ENCODE measurements at places on chromosomes 3 and 15.
A peak's percentile ranks its signal among the peaks of the same experiment; 100 is the strongest.

DNA sequence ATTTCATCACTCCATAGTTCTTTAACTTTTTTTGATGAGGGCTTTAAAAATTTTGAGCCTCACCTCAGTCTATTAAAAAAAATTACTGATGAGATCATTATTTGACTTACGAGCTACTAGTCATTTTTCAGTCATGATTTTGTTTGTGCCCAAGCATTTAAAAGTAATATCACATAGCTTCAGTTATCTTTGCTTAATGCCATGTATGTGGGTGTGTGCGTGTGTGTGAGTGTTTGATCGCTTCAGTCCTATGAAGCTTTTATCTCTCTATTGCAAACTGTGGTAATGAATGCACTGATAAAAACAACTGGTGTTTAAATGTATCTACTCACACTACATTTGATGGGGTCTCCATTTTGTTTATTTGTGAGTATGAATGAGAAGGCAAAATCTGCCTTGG lies 49.8 kb downstream of the RSRC1 start:
- DNase-seq: no peak

- DNase-seq: no peak
These were observed 212.9 kb downstream of the TIGIT start for GRCh38 chr3:114506591-114507300.

DNA sequence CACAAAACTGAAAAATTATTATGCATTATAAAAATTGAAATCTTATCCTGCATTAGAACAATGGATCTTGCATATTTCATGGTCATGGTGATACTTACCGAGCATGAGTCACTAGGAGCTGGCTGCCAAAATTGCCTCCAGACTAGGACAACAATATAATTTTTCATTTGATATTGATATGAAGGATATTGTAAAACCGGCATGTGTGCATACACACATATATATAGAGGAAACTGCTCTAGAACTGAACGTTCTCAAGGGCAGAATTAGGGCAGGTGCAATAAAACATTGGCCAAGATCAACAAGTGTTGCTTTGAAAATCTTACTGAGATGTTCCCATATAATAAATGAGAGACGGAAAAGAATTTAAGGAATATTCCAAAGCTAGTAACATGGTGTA lies 319.4 kb upstream of the POU1F1 start:
- DNase-seq: no peak

- DNase-seq: no peak
These were observed 81.3 kb upstream of the ATP10A start for GRCh38 chr15:25944386-25944785.

DNA sequence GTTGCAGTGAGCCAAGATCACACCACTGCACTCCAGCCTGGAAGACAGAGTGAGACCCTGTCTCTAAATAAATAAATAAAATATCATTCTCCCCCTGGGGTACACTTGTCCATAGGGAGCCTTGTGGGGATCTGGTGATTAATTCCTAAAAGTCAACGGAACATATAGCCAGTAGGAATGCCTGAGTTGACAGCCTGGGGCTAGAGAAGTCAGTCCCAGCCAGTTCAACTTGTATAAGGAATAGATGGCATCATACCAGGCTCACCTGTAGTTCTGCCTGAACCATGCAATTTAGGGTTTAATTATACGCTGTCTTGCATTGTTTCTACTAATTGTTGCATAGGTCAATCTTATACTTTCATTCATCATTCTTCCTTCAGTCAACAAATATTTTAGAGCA lies 5.9 kb upstream of the BOC start:
- no peak for DNase-seq

DNA sequence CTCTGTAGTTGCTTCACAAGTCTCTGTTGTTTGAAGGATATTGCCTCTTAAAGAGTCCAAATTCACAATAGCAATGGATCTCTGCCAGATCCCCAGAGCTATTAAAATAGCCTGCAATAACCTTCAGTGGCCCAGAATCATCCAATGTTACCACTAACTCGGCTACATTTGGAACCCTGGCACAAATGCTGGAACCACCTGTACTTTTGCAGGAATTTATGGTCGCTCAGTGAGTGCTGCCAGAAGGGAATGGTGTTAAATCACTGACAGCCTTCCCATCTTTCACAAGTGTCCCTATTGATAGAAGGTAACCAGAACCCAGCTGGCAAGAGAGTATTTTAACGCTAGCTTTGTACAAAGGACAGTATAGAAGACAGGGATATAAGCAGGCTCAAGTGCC lies 298.8 kb upstream of the PLSCR5 start:
- no peak for DNase-seq

GRCh38 chr3:144063306-144063705 lies 91.7 kb downstream of the DIPK2A start:
- no peak for DNase-seq

GRCh38 chr15:25803036-25803435 lies 60.1 kb downstream of the ATP10A start:
- no peak for DNase-seq

- DNase-seq: no peak
These were observed 130.9 kb upstream of the SATB1 start for GRCh38 chr3:18556001-18556408.

DNA sequence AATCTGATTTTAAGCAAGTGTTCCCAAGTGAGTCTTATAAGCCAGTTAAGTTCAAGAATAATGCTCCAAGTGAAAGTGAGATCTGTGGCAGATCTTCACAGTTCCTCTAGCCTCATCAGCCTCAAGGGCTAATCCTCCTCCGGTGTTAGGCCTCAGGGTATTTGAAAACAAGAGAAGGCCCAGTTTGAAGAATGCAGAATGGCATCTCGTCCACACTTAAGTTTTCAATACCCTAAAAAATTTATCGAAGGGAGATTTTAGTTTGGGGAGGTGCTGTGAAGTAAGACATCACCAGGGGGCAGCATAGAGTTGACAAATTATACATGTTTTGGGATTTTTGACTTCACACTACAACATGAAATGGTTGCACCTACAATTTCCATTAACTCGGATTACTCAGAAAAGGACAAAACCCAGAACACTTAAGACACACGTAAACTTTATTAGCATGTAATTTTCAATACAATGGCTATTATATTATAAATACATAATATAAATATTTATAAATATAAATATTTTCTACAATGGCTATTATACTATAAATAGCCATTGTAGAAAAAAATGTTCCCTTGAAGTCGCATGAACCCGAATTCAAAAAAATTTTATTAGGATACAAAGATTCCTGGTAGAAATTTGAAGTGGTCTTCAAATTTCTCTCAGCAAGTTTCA lies 2.3 kb upstream of the TMEM266 start:
- peak; percentile 33 for DNase-seq
